ENCODE measurements at places on chromosomes 7 and 10. TPM values are rescaled to one million over a fixed set of nuclear protein-coding genes. Genes with fewer than 3 reads are reported as not detected.

The OPN4 gene
- total RNA-seq, result not detected

The DLX6 gene
- total RNA-seq, result not detected

The WNT2 gene
- not detected for total RNA-seq

The IDI2 gene
- total RNA-seq, result not detected

GRCh38 chr10:30724296-30724695 lies 94.7 kb upstream of the LYZL2 start:
- H3K27me3 ChIP-seq, result peaks cover 4% of the 10 kb centered on the region
- peaks cover 8% of the 10 kb centered on the region for H3K4me1 ChIP-seq
- no peak for DNase-seq
- no peak overlapping the region for H3K4me3 ChIP-seq

GRCh38 chr10:100168313-100168643 lies 17.6 kb downstream of the ERLIN1 start:
- peaks cover 49% of the 10 kb centered on the region for H3K36me3 ChIP-seq
- H3K27ac ChIP-seq, result peak overlapping the region; percentile 89
- DNase-seq, result no peak
- H3K4me1 ChIP-seq, result peaks cover 33% of the 10 kb centered on the region
- H3K4me3 ChIP-seq, result peak overlapping the region; percentile 76

- H3K36me3 ChIP-seq, result no peaks in the 10 kb centered on the region
- H3K27ac ChIP-seq, result no peak overlapping the region
- DNase-seq, result no peak
These were observed 21.0 kb downstream of the ZCCHC24 start for GRCh38 chr10:79424221-79425073.

GRCh38 chr10:6072215-6072934 lies 10.2 kb upstream of the IL2RA start:
- peak overlapping the region; percentile 95 for H3K27ac ChIP-seq
- peak overlapping the region; percentile 67 for H3K4me3 ChIP-seq
- no peaks in the 10 kb centered on the region for H3K27me3 ChIP-seq

GRCh38 chr10:48880016-48880705 lies 59.5 kb downstream of the LRRC18 start:
- H3K4me1 ChIP-seq, result no peaks in the 10 kb centered on the region
- H3K27me3 ChIP-seq, result peaks cover 6% of the 10 kb centered on the region
- DNase-seq, result no peak
- no peaks in the 10 kb centered on the region for H3K36me3 ChIP-seq

DNA sequence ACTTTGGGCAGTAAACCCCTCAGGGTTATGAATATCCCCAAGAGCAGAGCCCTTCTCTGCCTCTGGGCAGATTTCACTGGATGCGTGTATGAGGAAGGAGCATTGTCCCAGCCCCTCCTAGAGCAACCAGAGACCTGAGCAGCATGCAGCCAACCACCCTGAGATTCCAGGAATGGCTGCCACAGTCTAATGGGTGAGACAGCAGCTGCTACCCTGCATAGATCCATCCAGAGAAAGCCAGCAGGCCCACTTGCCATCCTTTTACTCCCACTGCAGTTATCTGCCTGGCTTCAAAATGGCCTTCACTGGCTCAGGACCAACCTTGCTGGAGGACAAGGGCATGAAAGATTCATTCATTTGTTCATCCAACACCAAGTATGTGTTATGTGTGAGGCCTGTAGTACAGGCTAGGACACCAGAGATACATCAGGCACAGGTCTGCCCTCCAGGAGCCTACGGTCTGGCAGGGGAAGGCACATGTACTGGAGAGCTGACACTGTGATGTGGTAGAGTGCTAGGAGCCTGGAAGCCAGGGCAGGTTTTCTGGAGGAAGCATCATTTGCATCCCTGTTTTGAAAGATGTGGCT lies 26.2 kb upstream of the C10orf105 start:
- H3K4me3 ChIP-seq, result no peak overlapping the region
- H3K4me1 ChIP-seq, result peaks cover 100% of the 10 kb centered on the region
- no peak for DNase-seq
- peaks cover 68% of the 10 kb centered on the region for H3K36me3 ChIP-seq

DNA sequence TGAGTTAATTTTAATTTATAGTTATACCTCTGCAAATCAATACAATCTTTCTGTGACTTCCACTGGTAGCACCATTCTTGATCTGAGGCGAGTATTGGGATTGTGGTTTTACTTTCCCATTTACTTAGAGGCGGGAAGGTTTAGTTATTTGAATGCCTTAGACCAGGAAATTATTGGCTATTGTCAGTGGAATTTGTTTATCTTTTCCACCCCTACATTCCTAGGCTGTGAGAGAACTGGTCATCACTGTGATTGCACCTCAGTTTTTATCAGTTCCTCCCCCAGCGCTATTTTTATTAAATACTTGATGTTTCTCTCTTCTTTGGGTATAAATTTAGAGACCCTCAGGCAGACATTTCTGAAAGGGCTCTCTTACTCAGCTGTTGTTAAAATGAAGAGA lies 29.9 kb downstream of the CDK14 start:
- no peak for DNase-seq
- H3K36me3 ChIP-seq, result no peaks in the 10 kb centered on the region
- H3K4me3 ChIP-seq, result no peak overlapping the region
- H3K27ac ChIP-seq, result no peak overlapping the region

GRCh38 chr7:103651593-103652377 lies 205.8 kb upstream of the SLC26A5 start:
- DNase-seq, result no peak
- peaks cover 3% of the 10 kb centered on the region for H3K27me3 ChIP-seq
- no peak overlapping the region for H3K27ac ChIP-seq

DNA sequence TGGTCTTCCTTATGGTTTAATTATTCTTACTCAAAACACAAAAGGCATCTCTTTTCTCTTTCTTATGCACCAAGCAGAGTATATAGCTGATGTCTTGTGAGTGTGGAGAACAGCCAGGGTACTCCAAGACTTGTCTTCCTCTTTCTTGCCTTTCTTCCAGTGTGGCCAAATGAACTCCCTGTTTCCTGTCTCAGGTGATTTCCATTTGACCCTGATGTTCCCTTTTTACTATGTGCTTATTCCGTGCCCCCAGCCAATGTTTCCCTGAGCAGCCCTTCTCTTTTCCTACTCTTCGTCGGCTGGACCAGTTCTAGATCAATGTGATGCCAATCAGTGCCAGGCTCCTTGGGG lies 12.6 kb downstream of the OR9A4 start:
- H3K27ac ChIP-seq, result no peak overlapping the region
- no peak for DNase-seq

DNA sequence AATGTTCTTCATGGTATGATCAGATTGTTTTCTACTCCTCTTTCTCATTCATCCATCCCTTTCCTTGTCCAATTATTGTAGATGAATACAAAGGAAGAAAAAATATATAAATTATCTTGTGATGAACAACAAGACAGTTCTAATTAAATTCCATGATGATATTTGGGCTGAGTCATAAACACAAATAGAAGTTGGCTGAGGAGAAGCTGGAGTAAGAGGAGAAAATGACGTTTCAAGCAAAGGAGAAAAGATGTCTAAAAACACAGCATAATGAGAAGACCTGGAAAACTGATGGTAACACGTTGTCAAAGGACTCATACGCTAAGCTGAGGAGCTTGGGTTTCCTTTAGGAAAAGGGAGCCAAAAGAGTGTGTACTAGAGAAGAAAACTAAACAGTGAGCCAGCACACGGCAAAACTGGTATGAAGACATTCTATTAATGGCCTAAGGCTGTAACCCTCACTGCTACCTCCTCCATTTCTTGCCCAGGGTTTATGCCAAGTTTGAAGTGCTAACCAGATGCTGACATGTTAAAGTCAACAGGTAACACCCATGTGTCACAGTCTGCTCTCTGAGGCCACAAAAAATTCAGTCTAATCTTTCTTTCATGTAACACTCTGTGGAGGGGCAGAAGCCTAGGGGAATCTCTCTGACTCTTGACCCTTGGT lies 26.1 kb downstream of the ZFAND4 start:
- peaks cover 23% of the 10 kb centered on the region for H3K36me3 ChIP-seq
- H3K27me3 ChIP-seq, result no peaks in the 10 kb centered on the region
- no peak for DNase-seq
- no peak overlapping the region for H3K4me3 ChIP-seq
- no peak overlapping the region for H3K27ac ChIP-seq

- H3K4me1 ChIP-seq, result no peaks in the 10 kb centered on the region
- no peak overlapping the region for H3K4me3 ChIP-seq
- H3K27ac ChIP-seq, result no peak overlapping the region
- no peaks in the 10 kb centered on the region for H3K27me3 ChIP-seq
These were observed 849.7 kb downstream of the KCNMA1 start for GRCh38 chr10:76787746-76788451.
